ENCODE measurements at places on chromosomes 6 and 20.

GRCh38 chr6:144401736-144402733 lies 116.9 kb downstream of the UTRN start:
- DNase-seq = no peak

DNA sequence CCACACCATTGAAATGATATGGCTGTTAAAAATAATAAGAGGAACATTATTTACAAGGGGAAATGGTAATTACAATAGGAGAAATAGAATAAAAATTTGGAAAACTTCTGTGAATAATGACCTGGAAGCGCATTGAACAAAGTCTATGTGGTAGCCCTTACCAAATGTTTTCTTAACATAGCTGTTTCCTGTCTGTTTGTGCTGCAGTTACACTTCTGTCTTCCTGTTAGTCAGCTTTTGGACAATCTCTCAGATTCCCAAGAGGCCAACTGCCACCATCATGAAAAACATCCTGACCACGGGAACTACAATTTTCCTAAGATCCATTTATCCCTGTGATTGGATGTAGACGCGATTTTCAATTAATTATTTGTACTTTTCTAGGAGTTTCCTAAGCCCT lies 754.4 kb upstream of the MARCKS start:
- DNase-seq = no peak

GRCh38 chr20:61691978-61692377 lies 373.7 kb downstream of the TAF4 start:
- no peak for DNase-seq

DNA sequence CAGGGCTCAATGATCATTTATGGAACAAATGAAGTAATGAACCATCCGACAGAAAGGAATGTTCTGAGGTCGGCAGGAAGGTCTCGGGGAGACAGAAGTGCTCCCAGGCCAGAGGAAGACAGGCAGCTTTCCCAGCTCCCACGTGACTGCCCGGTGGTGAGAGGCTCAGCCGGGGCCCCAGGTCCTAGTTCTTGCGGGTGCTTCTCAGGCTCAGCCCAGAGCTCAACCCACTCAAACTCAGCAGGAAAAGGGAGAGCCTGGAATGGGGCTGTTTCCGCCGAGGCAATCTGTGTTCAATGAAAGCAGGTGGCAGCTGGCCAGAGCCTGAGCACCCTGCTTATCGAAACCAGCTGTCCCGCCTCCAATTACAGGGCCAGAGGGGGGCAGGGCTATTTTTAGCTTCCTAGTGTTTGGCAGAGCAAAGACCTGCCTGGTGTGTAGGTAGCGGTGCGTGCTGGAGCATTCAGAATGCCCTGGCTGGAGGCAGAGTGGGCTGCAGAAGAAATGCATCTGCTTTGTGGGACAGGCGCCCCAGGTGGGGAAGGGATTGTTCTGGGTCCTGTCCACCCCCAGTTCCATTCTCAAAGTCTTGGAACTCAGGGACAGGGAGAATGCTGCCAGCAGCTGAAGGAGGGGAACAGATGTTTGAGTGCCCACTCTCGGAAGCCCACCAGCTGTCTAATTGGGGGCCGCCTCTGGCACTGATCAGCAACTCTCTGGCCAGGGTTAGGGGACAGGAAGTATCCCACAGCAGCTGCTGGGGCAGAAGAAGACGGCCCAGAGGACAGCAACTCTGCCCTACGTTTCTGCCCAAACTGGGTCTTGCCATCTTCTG lies 145.1 kb downstream of the PREX1 start:
- no peak for DNase-seq

- DNase-seq = no peak
Measured at GRCh38 chr6:130978660-130979396, 84.2 kb downstream of the EPB41L2 start.

- no peak for DNase-seq
Measured at GRCh38 chr6:33755070-33755869, 8.6 kb upstream of the IP6K3 start.

- no peak for DNase-seq
Measured at GRCh38 chr20:41173791-41174341, 36.5 kb downstream of the PLCG1 start.

GRCh38 chr6:129046526-129046925 lies 163.6 kb downstream of the LAMA2 start:
- DNase-seq = no peak

GRCh38 chr6:1313767-1314503 lies 2.0 kb downstream of the FOXQ1 start:
- DNase-seq = no peak

GRCh38 chr6:4023240-4023639 lies 55.7 kb downstream of the FAM217A start:
- DNase-seq = no peak

- DNase-seq = no peak
Measured at GRCh38 chr6:32941214-32941768, 463 bp upstream of the HLA-DMB start.

DNA sequence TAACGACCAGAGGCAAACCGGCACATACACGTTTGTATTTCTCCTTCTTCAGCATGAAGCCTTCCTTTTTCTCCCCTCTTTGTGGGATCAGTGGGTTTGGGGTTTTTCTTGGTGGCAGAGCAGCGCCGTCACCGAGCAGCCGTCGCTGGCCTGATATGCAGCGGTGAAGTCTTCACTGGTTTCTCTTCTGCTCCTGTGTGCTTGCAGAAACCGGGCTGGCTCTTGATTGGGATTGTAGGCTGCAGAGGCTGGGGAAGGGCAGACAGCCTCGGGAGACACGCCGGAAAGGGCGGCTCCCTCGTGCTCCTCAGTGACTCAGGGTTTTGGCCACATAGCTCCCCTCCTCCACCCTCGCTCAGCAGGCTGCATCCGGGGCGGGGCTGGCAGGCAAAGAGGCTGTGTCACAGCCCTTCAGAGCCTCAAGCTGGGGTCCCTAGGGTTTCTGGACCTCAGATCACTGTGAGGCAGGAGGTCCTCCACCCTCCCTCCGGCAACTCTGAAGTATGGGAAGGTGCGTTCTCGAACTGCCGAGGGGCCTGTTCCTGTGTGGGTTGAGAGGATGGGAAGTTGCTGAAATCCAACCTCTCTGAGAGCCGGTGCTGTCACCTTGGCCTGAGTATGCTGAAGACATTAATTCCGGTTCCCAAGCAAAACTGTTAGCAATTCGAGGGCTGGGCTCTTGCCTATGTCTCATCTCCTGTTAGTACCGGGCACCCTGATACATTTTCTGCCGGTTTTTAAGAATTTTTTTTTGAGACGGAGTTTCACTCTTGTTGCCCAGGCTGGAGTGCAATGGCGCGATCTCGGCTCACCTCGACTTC lies 24.2 kb downstream of the NQO2 start:
- peak; percentile 80 for DNase-seq

Measured in stimulated activated CD8-positive, alpha-beta memory T cell treated with anti-CD3 and anti-CD28 coated beads, Interleukin-4, amount 100 ng/mL, for 1 hour (primary cell).